ENCODE measurements at places on chromosomes 2 and 18. TPM values are rescaled to one million over a fixed set of nuclear protein-coding genes. Genes with fewer than 3 reads are reported as not detected.

DNA sequence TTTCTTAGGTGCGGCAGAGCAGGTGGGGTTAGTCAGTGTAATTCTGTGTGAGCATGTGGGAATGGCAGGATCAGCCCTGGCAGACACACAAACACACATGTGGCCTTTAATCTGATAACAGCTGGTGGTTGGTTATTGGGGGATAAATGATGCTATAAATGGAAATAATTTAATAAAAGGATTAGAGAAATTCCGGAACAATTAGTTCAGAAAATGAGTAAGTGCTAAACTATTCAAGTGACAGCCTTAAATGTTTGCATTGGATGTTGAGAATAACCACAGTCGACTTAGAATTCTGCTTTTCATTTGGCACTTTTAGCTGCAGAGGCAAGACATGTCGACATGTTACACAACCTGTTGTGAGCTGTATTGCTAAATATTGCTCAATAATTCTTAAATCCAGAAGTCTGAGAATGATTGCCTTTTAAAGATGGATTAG lies 7.2 kb downstream of the SMYD1 start:
- DNase-seq, result no peak

- no peak for DNase-seq
These were observed 475.8 kb upstream of the SLC39A10 start for GRCh38 chr2:195181059-195181705.

The RGPD4 gene
- not detected for total RNA-seq

DNA sequence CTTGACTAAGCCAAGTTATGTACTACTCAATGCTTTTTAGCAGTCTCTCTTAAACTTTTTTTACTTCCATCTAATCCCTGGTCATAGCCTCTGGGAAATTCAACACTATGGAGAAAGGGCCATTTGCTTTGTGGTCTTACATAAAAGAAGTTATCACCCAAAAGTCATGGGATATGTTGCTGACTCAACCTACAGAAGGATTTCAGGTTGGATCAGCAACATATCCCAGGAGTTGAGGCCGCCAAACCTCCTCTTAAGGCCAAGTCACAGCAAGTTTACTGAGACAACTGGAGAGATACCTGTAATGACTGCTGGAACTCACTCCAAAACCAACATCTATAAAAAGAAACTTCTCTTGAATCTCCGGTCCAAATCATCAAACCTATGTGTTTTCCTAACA lies 141.1 kb downstream of the IRS1 start:
- DNase-seq, result no peak

DNA sequence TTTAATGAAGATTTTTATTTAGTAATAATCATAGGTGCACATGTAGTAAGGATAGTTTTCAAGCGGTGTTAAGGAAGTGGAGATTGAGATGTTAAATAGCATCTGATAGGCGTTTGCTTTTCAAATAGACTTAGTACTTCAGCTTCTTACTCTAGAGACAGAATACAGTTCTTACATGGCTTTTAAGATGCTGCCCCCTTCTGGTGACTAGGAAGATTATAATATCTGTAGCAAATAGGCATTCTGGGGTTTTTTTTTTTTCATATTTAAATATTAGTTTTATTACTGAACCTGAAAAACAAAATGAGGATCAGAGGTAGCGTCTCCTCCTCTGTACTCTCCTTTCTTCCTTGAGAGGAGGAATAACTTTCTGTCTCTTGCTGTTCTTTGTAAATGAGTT lies 100.2 kb downstream of the AGAP1 start:
- DNase-seq, result no peak

GRCh38 chr2:134352844-134353243 lies 99.0 kb downstream of the MGAT5 start:
- DNase-seq, result no peak

GRCh38 chr2:23477392-23477791 lies 92.4 kb downstream of the KLHL29 start:
- no peak for DNase-seq

Measured in natural killer cell treated with Interleukin-12 subunit alpha and Interleukin-12 subunit beta and Interleukin-15 and Interleukin-18, amount 100 ng/mL, for 72 hours (primary cell).